ENCODE measurements at places on chromosomes 6 and 20.
A peak's percentile ranks its signal among the peaks of the same experiment; 100 is the strongest.

DNA sequence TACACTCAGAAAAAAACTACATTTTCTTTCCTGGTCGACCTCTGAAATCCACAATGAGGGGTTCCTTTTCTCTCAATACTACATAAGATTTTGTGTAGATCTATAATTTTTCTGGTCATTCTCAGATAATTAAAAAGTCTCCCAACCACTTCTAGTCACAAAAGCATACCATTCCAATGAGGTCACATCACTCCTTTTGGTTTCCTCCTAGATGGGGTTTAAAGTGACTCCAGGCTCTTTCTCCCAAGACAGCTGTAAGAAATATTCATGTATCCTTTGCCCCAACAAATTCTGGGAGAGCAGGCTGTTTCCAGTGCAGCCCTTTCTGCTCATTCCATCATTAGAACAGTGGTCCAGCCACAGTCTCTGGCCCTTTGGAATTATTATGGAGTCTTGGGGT, 43.1 kb upstream of the BEND6 start:
- no peak overlapping the region for H3K4me3 ChIP-seq
- H3K27ac ChIP-seq = no peak overlapping the region
- no peaks in the 10 kb centered on the region for H3K36me3 ChIP-seq
- DNase-seq = no peak

- no peak overlapping the region for H3K4me3 ChIP-seq
- H3K27ac ChIP-seq = peak overlapping the region; percentile 91
- H3K36me3 ChIP-seq = no peaks in the 10 kb centered on the region
- no peaks in the 10 kb centered on the region for H3K27me3 ChIP-seq
- peak; percentile 83 for DNase-seq
- H3K4me1 ChIP-seq = peaks cover 27% of the 10 kb centered on the region
Measured at GRCh38 chr6:41917528-41917927, 3.4 kb downstream of the MED20 start.

DNA sequence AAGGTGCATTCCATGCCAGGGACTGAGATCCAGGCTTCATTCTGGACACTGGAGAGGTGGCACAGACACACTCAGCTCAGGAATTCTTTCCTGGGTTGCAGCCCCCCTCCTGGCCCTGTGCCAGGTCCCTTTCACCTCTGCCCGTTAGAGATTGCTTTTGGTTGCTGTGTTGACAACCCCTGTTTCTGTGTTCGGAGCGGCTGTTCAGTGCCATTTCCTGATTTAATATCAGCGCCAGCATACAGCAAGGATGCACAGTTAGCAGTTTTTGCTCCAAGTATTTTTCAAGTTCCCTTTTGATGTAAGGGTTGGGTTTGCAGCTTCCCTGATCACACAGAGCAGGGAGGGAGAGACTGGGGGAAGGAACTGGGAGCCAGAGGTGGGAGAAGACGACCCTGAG, 8.5 kb upstream of the MAFB start:
- peaks cover 31% of the 10 kb centered on the region for H3K27me3 ChIP-seq
- no peak overlapping the region for H3K4me3 ChIP-seq
- no peak overlapping the region for H3K27ac ChIP-seq
- H3K36me3 ChIP-seq = no peaks in the 10 kb centered on the region
- no peak for DNase-seq
- no peaks in the 10 kb centered on the region for H3K4me1 ChIP-seq

GRCh38 chr6:9799582-9799981, 615.3 kb downstream of the TFAP2A start:
- no peaks in the 10 kb centered on the region for H3K4me1 ChIP-seq
- no peak for DNase-seq
- H3K4me3 ChIP-seq = no peak overlapping the region
- H3K27ac ChIP-seq = no peak overlapping the region
- H3K36me3 ChIP-seq = no peaks in the 10 kb centered on the region

- DNase-seq = peak; percentile 90
- H3K27ac ChIP-seq = no peak overlapping the region
- no peaks in the 10 kb centered on the region for H3K27me3 ChIP-seq
Measured at GRCh38 chr6:112956696-112957535, 609.8 kb downstream of the RFPL4B start.

DNA sequence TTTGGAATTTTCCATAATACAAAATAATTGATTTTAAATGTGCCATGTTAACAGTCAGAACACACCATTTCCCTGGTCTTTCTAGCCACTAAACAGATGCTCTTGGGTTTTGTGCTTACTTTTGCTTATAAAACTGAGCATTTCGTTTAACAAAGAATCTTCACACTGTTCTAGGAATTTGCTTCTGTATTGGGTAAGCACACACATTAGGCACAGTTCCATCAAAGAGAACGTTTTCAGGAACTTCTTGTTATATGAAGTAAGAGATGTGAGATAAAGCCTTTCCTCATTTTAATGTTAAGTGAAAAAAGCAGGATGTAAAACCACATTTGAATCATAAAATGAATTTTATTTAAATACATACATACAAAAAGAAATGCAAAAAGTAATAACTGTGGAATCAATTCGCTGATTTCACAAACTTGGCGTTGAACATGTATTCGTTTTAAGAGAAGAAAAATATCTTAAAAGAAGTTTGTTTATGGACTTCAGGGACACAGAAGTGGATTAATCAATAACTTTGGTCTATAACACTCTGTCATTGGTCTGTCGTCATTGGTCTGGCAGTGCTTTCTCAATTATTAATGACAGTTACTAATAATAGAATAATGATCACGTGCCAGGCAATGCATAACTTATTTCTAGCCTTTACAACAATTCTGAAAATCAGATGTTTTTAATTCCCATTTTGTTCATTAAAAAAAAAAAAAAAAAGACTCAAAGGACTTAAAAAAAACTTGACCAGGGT, 199.9 kb upstream of the PRDM1 start:
- H3K4me3 ChIP-seq = no peak overlapping the region
- DNase-seq = no peak
- no peaks in the 10 kb centered on the region for H3K4me1 ChIP-seq
- H3K27ac ChIP-seq = no peak overlapping the region
- H3K27me3 ChIP-seq = no peaks in the 10 kb centered on the region

All from endothelial cell of umbilical vein (primary cell).